ENCODE measurements at places on chromosomes 12 and 14.

- DNase-seq: no peak
These were observed 573.2 kb downstream of the SOX5 start for GRCh38 chr12:23376238-23376637.

DNA sequence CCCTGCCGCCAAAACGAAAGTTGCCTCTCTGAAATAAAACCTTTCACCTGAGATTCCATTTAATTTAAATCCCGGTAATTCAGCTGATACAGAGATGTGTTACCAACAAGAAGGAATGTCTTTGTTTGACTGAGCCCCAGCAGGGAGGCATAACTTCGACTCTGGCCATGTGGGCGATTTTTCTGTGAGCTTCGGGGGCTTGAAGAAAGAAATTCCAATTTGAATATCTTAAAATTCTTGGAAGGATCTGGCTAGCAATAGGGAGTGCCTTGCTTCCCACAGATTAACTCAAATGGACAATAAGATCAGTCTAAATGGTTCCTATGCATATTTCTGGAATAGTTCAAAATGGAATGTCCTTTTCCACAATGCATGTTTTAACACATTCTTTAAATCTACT lies 252.5 kb upstream of the TMPO start:
- no peak for DNase-seq

DNA sequence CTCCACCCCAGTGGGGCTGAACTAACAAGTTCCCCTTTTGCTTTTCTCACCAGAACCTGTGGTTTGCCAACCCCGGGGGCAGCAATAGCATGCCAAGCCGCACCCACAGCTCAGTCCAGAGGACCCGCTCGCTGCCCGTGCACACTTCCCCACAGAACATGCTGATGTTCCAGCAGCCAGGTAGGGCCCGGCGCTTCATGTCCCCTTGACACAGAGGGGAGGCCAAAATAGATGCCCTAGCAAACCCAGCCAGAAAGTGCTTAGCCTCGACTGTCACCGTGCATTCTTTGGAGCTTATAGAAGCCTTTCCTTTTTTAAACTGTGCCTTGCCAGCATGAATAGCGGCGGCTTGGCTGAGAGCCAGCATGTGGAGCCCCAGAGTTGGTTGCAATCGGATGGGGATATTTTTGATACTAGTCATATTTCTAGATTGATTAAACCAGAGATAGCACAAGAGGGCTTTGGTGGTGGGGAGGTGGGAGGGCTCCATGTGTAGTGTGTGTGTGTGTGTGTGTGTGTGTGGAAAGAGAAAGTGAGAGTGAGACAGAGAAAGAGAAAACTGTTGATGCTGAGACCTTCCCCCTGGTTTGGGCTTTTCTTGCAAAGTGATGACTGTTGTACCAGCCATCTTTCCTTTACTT lies 126.1 kb downstream of the GCH1 start:
- DNase-seq: no peak

DNA sequence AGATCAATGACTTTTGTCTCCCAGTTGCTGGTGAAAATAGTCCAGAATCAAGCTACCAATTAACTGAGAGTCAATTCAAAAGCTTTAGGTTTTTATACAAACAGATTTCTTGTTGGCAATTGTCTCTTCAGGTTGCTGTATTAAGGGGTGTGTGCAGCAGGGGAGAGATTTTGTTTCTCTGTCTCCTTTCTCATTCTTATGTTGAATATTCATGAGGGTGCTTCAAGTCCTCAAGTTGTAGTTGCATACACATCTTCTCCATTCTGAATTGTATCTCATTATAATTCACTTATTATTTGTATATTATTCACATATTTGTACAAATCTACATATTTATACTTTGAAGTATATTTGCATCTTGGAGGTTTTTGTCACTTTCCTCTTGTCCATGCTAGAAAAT lies 126.7 kb upstream of the PTPRQ start:
- no peak for DNase-seq

DNA sequence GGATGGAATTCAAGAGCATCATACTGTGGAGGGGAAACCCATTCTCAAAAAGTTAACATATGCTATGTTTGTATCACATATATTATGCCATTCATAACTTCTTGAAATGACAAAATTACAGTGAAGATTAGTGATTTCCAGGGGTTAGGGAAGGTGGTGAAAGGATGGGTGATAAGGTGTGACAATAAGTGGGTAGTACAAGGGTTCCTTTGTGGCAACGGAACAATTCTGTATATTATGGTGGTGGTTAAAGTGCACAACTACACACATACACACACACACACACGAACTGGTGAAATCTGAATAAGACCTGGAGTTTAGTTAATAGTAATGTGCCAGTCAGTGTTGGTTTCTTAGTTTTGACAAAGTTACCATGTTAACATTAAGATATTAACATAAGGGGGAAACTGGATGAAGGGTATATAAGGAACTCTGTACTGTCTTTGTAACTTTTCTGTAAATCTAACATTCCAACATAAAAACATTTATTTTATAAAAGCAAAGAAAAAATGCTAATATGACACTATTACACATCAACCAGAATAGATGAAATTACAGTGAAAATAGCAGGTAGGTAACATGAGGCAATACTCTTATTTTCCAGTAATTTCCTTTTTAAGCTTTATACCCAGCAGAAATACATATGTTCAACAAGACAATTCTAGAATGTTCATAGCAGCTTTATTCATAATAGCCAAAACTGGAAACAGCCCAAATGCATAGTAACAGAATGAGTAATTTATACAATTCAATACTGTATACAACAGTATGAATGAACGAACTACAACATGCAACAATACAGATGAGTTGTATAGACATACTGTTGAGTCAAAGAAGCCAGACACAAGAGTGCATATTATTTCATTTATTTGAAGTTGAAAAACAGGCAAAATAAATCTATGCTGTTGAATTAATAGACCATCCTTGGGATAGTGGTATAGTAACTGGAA lies 44.0 kb upstream of the OR5AU1 start:
- no peak for DNase-seq

DNA sequence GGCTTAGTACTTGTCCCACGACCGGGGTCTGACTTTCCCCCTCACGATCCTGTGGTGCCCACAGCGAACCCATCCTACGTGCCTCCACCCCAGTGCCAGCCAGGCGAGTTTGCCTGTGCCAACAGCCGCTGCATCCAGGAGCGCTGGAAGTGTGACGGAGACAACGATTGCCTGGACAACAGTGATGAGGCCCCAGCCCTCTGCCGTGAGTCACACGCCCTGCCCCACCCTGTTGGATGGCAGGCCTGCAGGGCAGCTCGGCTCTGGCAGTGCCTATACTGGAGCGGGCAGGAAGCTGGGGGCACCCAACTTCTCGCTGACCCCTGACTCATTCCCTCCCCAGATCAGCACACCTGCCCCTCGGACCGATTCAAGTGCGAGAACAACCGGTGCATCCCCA lies 18.3 kb upstream of the LRP1-AS start:
- no peak for DNase-seq

GRCh38 chr12:72368719-72369422 lies 96.7 kb downstream of the TRHDE start:
- DNase-seq: no peak

Measured in T-helper 22 cell (primary cell).